ENCODE measurements at places on chromosomes 6 and 20.

- no peak for DNase-seq
Measured at GRCh38 chr6:81831274-81831673, 78.8 kb upstream of the TENT5A start.

- no peak for DNase-seq
Measured at GRCh38 chr20:24648919-24649318, 179.5 kb downstream of the SYNDIG1 start.

DNA sequence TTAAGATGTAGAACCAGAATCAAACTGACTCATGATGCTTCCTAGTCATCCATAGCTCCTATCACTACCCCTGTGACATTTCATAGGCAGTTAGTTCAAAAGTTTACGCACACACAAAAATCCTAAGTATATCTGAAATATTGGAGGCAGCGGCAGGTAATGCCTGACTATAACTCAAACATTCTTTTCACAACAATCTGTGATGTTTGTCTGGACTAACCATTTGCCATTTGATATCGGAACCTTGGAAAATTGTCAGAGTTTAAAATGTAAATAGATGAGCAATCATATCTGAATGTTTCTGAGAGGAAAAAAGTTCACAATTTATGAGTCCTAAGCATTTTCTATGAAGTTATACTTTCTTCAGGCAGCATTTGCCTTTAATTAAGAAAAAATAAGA is 1078.2 kb downstream of the EPHA7 start:
- no peak for DNase-seq

- peak; percentile 69 for DNase-seq
Measured at GRCh38 chr6:40788661-40789655, 201.8 kb upstream of the LRFN2 start.

DNA sequence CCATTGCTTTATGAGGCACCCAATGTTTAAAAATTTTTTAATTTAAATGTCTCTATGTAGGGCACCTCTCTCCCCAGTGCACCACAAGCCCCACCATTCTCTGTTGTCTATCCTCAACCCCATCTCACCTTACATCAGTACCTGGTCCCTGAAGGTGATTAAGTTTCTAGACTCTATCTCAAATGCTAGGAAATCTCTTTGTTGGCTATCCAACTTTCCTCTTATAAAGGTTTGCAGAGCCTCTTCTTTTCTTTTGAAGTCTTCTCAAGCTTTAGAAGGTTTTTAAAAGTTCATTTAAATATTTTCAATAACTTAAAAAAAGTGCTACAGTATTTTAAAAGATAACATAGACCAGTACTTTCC is 76.5 kb upstream of the TBC1D7 start:
- no peak for DNase-seq

- no peak for DNase-seq
Measured at GRCh38 chr6:168196385-168196860, 117.4 kb upstream of the FRMD1 start.

GRCh38 chr6:125104425-125104824 is 49.1 kb upstream of the TPD52L1 start:
- no peak for DNase-seq

DNA sequence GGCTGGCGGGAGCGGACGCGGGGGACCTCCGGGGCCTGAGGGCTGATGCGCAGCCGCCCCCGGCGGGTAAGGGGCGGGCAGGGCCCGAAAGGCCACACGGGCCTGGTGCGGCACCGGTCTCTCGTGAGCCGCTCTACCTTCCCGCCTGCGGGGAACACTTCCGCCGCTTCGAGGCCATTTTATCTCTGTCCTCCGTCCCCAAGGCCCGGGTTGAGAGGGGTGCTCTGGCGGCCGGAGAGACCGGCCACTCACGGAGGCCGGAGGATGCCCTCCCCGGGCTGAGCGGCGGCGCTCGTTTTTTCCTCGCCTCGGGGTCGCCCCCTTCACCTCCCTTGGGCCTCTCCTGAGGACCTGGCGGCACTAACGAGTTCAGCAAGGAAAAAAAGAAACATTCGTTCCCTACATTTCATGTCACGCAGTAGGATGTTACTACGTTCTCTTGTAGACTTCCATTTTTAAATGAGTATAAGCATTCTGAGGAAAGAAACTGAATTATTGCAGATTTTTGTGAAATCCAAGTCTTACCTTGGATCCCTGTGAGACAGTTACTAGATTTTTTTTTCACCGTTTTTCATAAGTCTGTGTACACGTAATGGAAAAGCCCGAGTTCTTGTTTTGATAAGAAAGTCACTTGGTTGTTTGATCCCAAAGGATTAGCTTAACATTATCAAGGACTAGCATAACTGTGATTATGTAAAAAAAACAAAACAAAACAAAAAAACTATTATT is 575 bp downstream of the WTAP start:
- DNase-seq: peak; percentile 65

- DNase-seq: no peak
Measured at GRCh38 chr20:4674672-4675071, 47.0 kb upstream of the PRND start.

- no peak for DNase-seq
Measured at GRCh38 chr6:41581381-41581991, 35.3 kb downstream of the FOXP4 start.

- DNase-seq: no peak
Measured at GRCh38 chr6:116405138-116405537, 34.4 kb downstream of the DSE start.

DNA sequence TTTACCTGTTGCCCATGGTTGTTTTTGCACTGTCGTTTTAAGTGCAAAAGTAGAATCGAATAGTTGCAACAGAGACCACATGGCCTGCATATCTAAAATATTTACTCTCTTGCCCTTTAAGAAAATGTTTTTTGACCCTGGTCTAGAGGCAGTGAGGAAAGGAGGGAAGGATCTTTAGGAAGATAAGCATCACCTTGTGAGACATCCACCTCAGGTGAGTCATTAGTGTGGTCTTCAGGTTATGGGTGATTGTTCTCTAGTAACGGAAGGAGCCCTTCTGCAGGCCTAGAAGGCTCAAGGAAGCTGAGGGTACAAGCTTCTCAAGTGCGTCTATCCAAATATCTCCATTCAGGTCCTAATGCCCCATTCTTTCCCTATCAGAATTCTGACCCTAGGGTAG is 6.6 kb upstream of the RAB44 start:
- DNase-seq: no peak

GRCh38 chr6:108779536-108780275 is 68.5 kb upstream of the ARMC2 start:
- DNase-seq: no peak

DNA sequence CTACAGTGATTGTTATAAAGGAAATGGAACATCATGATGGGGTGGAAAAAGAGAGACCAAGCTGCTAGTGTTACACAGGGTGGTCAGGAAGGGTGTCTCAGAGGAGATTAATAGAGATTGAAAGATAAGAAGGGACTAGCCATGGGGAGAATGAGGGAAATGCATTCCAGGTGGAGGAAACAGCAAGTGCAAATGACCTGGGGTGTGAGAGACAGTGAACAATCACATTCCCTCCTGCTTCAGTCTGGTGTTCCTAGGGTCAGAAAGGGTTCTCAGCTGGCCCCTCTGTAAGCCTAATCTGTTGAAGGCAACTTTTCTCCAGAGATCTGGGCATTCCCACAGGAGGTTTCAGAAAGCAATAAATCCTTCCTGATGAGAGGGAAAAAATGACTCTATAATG is 3.6 kb upstream of the KCNB1 start:
- no peak for DNase-seq

- no peak for DNase-seq
Measured at GRCh38 chr6:20932284-20932683, 398.0 kb downstream of the CDKAL1 start.

DNA sequence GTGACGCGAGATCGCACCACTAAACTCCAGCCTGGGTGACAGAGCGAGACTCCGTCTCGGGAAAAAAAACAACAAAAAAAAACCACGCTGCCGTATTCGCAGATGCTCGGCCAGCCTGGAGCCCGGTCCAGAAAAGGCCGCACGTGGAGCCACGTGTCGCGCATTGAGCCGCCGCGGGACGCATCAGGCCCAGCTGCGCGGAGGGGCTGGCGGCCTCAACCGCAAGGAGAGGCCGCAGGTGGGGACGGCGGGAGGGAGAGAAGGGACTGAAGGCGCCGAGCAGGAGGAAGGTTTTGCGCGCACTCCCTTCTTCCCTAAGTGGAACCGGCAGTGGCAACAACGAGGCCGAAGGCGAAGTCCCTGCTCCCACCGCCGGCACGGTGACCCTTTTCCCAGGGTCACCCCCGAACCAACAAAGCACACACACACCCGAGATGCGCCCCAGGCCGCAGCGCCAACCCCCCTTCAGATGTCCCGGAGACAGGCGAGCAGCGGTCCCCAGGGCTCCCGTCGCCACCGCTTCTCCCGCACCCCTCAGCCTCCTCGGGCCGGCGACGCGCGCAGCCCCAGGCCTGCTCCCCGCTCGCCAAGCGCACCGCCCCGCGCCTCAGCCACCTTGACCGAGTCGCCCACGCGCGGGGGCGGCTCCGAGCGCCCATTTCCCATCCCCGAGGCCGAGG is 681 bp downstream of the SYCP2 start:
- no peak for DNase-seq

- no peak for DNase-seq
Measured at GRCh38 chr6:149869275-149869892, 5.2 kb upstream of the LRP11 start.

DNA sequence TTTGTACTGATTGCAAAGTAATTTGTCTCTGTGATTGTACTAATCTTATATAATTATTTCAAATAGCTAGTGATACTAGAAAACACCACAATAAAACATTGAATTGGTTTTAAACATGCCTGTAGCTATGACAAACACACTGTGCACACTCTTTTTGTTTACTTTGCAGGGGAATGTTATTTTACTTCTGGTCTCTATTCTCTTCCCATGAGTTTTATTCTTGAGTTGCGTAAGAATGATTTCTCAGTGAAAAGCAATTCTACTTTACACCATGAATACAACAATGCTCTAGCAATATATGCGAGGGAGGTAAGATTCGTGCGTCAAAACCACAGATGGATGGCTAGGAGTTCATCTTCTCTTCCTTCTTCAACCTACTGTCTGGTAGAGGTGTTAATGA is 68.4 kb upstream of the PHACTR1 start:
- DNase-seq: no peak

- no peak for DNase-seq
Measured at GRCh38 chr6:143564484-143565017, 53.0 kb upstream of the FUCA2 start.

GRCh38 chr20:21323640-21324039 is 20.5 kb downstream of the XRN2 start:
- no peak for DNase-seq

- peak; percentile 78 for DNase-seq
Measured at GRCh38 chr6:36692220-36692619, 5.4 kb upstream of the RAB44 start.

DNA sequence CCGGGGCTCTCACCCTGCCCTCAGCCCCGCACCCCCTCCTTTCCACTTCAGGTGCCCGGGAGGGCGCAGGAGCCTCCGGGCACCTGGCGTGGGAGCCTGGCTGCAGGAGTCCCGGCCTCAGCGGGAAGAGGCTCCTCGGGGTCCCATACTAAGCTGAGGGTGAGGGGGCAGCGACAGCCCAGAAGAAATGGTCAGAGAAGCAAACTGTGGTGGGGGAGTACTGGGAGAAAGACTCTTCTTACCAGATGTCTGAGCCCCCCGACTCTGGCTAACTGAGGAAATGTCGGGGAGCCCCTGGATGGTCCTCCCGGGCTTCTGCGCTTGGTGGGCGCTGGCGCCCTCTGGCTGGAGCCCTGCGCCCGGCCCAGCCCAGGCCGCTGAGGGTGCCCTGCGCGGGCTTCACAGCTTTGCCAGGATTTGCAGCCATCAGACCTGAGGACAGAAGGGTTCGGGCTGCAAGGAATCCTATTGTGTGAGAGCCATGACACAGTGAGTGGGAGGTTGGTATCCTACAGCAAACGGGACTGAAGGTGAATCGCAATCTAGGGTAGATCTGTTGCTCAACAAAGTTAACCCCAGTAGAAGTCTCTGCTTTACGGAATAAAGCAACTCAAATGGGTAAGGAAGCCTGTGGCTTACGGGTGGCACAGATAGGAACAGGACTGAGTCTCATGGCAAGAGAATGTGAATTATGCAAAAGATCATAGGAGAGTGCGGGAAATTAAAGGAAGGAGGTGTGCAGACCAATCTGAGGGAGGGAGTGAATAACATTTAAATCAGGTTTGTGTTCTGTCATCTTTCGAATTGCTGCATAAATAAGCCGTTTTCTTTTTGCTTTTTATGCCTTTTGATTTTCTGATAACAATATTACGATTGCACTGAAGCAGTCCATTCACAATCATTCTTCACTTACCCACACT is 639 bp upstream of the RCAN2 start:
- DNase-seq: no peak

GRCh38 chr6:36964349-36964748 is 9.8 kb downstream of the PI16 start:
- DNase-seq: peak; percentile 18

- no peak for DNase-seq
Measured at GRCh38 chr6:156562019-156562418, 215.2 kb upstream of the ARID1B start.

GRCh38 chr20:50953821-50954220 is 4.5 kb downstream of the DPM1 start:
- no peak for DNase-seq

GRCh38 chr6:112086744-112087135 is 542 bp downstream of the TUBE1 start:
- no peak for DNase-seq

GRCh38 chr20:62177307-62177706 is 5.5 kb upstream of the MTG2 start:
- no peak for DNase-seq

DNA sequence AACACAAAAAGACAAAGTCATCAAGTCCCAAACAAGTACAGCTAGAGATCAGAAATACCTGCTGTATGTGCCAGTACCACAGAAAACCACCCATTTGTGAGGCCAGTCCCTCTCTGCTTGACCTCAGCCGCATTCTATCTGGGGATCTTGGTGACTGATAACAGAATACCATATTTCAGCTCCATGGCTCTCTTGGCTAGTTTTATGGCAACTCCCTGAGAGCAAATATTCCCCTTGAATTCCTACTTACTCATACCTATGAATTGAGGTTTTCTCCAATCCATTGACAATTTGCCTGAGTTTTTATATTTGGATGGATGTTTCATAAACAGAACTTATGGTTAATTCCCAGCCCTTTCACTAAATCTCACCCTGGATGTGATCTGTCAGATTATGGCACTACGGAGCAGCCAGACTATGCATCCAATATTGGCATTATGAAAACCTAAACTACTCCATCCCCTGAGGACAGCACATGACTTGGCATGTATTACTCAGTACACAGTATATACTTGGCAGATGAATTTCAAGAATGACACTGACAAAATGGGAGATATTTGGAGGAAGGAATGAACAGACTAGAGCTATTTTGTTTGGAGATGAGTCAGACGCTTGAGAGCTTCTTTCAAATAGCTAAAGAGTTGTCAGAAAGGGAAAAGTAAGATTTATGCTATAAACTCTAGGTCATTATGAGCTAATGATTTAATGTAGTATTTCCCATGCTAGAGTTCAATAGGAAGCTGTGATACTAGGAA is 95.7 kb downstream of the PRDM1 start:
- DNase-seq: no peak

- no peak for DNase-seq
Measured at GRCh38 chr6:37663019-37663810, 34.5 kb downstream of the MDGA1 start.

GRCh38 chr20:47544240-47544639 is 42.6 kb downstream of the NCOA3 start:
- no peak for DNase-seq
